Spleen (tissue), 13 donors: ENCODE measurements at places on chromosomes 13 and 19. TPM values are rescaled to one million over a fixed set of nuclear protein-coding genes. Genes with fewer than 3 reads are reported as not detected.

- peak overlapping the region; percentile 58 for H3K27ac ChIP-seq
- no peaks in the 10 kb centered on the region for H3K27me3 ChIP-seq
- peaks cover 100% of the 10 kb centered on the region for H3K4me1 ChIP-seq
- DNase-seq: no peak
These were observed 67.4 kb downstream of the STK24 start for GRCh38 chr13:98509271-98510155.

GRCh38 chr13:47845981-47846380 lies 155.1 kb downstream of the SUCLA2 start:
- H3K36me3 ChIP-seq: no peaks in the 10 kb centered on the region
- H3K4me1 ChIP-seq: no peaks in the 10 kb centered on the region
- no peak for DNase-seq
- no peak overlapping the region for H3K4me3 ChIP-seq

Gene FARP1
- 3.7 TPM for polyA plus RNA-seq

Gene CBY2
- polyA plus RNA-seq: not detected

DNA sequence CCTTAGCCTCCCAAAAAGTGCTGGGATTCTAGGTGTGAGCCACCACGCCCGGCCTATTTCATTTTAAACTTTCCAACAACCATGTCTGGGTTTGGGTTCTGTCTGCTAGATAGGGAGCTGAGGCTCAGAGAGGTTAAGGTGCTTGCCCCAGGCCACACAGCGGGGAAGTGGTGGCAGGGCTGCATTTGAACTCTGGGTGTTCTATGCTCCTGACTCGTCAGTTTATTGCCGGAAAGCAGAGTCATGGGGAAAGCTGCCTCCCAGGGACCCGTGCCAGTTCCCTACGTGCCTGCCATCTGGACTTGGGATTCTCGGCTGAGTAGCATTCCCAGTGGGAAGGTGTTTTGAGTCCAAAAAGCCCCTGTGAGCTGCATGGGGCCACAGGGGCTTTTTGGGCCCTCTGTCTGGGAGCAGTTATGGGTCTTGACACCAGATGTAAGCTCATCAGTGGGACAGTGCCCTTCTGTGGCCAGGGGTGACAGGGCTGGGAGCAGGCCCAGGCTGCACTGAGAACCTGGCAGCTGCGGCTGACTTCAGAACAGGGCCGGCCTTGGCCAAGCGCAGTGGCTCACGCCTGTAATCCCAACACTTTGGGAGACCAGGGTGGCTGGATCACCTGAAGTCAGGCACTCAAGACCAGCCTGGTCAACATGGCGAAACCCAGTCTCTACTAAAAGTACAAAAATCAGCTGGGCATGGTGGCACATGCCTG lies 10.9 kb downstream of the RFX1 start:
- H3K36me3 ChIP-seq: peaks cover 20% of the 10 kb centered on the region
- H3K4me1 ChIP-seq: peaks cover 24% of the 10 kb centered on the region
- H3K27ac ChIP-seq: no peak overlapping the region
- DNase-seq: no peak

DNA sequence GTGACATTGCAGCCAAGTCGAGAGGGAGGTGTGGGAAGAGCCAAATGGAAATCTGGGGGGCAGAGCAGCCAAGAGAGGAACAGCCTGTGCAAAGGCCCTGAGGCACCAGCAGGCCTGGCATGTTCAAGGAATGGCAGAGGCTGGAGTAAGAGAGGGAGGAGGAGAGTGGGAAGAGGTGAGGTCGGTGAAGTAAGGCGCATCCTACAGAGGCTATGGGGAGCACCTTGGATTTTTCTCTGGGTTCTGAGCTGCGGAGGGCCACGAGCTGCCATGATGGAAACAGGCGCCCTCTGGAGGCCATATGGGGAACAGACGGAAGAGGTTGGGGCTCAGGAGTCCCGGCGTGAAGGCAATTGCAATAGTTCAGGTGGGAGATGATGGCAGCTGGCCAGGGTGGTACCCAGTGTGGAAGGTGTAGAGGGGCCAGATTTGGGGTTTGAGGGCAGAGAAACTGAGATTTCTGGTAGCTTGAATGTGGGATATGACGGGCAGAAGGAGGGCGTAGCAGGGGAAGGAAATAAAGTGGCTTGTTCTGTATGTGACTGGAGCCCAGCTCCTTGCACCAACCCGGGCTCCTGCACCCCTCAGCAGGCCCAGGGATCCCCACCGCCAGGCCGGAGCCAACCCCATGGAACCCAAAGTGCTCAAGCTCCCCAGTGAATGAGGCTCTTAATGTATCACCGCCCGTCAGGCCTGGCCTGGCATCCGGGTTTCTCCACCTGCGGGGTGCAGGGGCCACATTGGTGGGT lies 20.5 kb upstream of the STRN4 start:
- DNase-seq: peak; percentile 84
- no peaks in the 10 kb centered on the region for H3K27me3 ChIP-seq
- H3K36me3 ChIP-seq: no peaks in the 10 kb centered on the region
- no peak overlapping the region for H3K27ac ChIP-seq
- peaks cover 14% of the 10 kb centered on the region for H3K4me1 ChIP-seq

Gene PPP1R13L
- 7.5 TPM for polyA plus RNA-seq

Gene ZNF549
- polyA plus RNA-seq: 2.6 TPM

Gene SYDE1
- polyA plus RNA-seq: 2.0 TPM

DNA sequence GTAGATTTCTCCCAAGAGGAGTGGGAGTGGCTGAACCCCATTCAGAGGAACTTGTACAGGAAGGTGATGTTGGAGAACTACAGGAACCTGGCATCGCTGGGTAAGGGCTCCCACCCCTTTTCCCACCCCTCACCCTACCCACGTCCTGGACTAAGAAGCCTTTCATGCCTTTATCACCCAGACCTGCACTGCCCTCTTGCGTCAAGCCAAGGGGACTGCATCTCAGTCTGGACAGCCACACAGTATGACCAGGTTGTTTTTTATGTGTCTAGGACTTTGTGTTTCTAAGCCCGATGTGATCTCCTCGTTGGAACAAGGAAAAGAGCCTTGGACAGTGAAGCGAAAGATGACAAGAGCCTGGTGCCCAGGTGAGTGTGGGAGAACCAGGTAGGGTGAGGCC lies 8.8 kb downstream of the ZFP28 start:
- no peaks in the 10 kb centered on the region for H3K27me3 ChIP-seq
- H3K36me3 ChIP-seq: peaks cover 49% of the 10 kb centered on the region
- H3K4me1 ChIP-seq: no peaks in the 10 kb centered on the region
- H3K27ac ChIP-seq: no peak overlapping the region

- peak; percentile 84 for DNase-seq
- peak overlapping the region; percentile 54 for H3K4me3 ChIP-seq
- H3K36me3 ChIP-seq: no peaks in the 10 kb centered on the region
- peaks cover 60% of the 10 kb centered on the region for H3K4me1 ChIP-seq
- peak overlapping the region; percentile 92 for H3K27ac ChIP-seq
These were observed 1.6 kb downstream of the MISP3 start for GRCh38 chr19:14073925-14074838.

DNA sequence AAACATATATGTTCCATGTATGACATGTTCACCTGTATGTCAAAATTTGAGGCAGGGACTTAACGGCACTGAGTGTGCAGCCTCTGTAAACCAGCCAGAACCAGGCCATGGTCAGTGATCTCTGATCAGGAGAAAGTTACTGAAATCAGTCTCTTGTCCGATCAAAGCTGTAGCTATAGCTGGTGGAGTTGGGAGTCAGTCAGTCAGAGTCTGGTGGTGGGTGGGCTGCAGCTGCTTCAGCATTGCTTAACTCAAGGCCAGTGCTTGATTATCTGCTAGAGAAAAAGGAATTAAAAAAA lies 78.3 kb downstream of the ANKRD10 start:
- H3K4me1 ChIP-seq: no peaks in the 10 kb centered on the region
- no peaks in the 10 kb centered on the region for H3K36me3 ChIP-seq
- H3K4me3 ChIP-seq: no peak overlapping the region

Gene KLC3
- 0.10 TPM for polyA plus RNA-seq

DNA sequence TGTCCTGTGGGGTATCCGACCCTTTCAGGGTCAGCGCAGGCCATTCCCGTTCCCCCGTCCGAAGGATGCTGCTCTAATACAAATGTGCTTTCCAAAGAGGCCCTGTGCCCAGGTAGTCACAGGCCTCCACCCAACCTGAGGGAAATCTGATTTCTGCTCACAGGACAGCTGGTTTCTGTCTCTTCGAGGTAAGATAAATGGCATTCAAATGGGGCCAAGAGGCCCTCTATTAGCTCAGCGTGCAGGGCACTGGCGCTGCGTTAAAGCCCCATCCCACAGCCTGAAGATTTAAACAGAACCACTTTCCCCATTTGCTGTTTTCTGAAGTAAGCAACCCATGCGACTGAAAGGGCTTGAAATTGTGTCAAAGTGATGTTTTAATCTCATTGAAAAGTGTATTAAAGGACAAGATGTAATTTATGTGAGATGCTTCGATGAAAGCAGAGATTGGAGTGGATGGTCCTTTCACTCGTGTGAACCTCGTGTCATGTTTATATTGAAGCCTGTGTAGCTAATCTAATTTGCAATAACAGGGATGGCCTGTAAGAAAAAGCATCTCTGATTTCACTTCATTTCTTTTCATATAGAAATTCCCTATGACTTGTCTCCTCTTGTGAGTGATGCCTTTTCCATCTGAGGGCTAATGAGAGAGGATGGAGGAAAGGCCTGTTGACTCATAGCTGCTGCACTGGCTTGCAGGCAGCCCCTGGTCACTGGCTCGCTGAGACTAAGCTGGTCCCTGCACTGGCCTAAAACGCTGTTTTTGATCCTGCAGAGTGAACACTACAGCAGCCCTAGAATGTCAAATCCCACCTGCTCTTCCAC lies 7.3 kb upstream of the SOX1 start:
- DNase-seq: no peak
- peaks cover 33% of the 10 kb centered on the region for H3K4me1 ChIP-seq
- peaks cover 100% of the 10 kb centered on the region for H3K27me3 ChIP-seq
- H3K36me3 ChIP-seq: no peaks in the 10 kb centered on the region

Gene ICAM1
- polyA plus RNA-seq: 12.8 TPM

- no peaks in the 10 kb centered on the region for H3K36me3 ChIP-seq
- H3K27ac ChIP-seq: no peak overlapping the region
- DNase-seq: no peak
- H3K27me3 ChIP-seq: no peaks in the 10 kb centered on the region
- no peaks in the 10 kb centered on the region for H3K4me1 ChIP-seq
These were observed 125.8 kb upstream of the STARD13 start for GRCh38 chr13:33411312-33411711.

- H3K27ac ChIP-seq: no peak overlapping the region
- no peak for DNase-seq
These were observed 22.9 kb downstream of the ITM2B start for GRCh38 chr13:48255954-48256353.

Gene CABP5
- polyA plus RNA-seq: 0.24 TPM

Gene ZNRF4
- polyA plus RNA-seq: not detected
